ENCODE measurements at places on chromosomes 16 and 17.

- no peak for DNase-seq
Measured at GRCh38 chr16:1917665-1918350, 407 bp downstream of the HS3ST6 start.

DNA sequence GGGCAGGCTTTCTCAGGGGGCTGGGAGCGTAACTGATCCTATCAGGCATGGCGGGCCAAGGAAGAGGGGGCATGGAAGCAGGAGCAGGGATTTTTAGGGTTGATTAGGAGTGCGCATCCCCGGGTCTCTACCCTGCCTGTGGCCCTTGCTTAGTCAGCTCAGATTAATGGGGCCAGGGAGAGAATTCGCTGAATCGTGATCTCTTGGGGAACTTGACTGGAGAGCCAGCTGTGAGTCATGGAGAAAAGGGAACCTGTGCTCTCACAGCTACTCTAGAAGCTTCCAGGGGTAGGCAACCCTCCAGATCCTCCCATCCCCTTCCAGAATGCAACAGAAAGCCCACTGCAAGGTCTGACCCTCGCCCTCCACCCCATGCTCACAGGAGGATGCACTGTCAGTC is 3.6 kb downstream of the FOXN1 start:
- no peak for DNase-seq

DNA sequence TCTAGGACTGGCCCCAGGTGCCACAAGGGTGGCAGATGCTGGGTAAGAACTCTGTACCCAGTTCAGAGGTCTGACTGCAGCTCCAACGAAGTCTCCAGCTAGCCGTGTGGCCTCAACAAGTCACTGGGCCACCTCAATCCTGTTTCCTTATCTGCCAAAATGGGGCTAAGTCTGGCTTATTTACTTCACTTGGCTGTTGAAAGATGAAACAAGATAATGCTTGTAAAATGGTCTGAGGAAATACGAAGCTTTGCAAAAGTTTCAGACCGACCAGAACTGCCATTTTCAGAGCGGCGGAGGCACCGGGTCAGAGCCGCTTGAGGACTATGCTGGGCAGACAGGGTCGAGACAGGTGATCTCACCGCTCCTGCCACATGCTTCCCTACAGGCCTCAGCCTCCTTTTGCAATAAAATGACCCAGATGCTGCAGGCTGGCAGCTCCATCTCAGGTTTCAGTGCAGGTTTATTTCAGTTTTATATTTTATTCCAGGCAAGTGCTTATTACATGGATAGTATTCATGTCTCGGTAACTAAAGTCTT is 17.2 kb downstream of the MNT start:
- no peak for DNase-seq

DNA sequence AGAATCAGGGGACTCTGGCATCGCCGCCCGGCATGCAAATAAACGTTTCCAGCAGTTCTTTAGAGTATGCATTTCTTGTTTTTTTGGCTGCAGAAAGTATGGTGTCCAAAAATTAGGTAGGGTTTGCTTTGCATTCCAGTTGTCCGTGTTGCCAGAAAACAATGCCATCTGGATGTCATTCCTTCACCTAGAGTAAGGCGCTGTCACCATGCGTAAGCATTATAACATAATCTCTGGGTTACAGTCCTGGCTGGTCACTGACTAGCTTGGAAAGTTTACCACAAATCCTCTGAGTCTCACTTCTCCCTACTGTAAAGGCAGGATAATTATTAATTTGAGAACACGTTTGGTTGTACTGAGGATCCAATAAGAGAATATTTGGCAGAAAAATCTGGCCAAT is 457.7 kb downstream of the XYLT1 start:
- no peak for DNase-seq

DNA sequence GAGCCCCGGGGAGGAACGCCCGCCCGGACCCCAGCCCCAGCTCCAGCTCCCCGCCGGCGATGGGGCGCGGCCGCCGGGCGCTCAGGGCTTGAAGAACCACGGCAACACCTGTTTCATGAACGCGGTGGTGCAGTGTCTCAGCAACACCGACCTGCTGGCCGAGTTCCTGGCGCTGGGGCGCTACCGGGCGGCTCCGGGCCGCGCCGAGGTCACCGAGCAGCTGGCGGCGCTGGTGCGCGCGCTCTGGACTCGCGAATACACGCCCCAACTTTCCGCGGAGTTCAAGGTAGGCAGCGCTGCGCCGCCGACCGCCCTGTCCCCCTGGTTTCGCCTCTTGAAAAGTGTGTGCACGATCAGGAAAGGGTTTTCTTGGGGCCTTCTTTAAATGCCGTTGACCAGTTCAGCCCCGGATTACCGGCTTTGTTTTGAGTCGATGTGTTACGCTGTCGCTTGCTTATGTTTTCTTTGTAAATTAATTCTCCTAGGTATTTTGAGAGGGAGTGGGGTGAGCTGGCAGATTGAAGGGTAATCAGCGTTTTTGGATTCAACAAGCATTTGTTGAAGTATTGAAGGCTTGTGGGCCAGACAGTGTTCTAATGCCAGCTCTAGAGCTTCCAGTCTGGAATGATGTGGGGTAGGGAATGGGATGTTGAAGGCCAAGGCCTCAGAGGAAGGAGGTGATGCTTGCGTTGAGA is 681 bp downstream of the USP43 start:
- DNase-seq, result no peak

DNA sequence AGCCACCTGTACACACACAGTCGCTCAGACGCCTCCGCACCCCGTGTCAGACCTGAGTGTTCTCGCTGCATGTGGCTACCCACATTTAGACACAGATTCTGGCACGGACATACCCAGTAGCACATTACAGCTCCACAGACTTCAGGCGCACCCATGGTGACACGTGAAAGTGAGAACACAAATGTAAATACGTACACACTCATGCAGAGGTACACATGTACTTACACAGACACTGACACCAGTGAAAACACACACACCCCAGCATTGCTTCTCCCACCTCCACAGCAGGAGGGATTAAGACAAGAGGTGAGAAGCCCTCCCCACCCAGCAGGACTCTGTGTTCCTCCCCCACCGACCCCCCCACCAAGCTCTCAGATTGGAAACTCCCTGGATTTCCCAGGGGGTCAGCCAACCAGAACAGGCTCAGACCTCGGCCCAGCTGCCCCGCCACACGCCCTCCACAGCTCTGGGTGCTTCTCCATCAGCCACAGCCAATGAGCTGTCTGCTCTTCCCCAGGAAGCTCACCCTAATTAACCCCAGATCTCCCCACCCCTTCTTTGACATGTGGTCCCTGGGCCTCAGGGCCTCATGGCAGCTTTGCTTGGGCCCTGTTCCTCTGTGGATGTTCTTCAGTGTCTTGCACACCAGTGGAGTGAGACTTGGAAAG is 5.3 kb upstream of the FOXN1 start:
- DNase-seq, result no peak

- DNase-seq, result no peak
Measured at GRCh38 chr17:75872434-75873351, 5.7 kb downstream of the TRIM47 start.

- no peak for DNase-seq
Measured at GRCh38 chr17:41176744-41177387, 1.2 kb downstream of the KRTAP4-2 start.

DNA sequence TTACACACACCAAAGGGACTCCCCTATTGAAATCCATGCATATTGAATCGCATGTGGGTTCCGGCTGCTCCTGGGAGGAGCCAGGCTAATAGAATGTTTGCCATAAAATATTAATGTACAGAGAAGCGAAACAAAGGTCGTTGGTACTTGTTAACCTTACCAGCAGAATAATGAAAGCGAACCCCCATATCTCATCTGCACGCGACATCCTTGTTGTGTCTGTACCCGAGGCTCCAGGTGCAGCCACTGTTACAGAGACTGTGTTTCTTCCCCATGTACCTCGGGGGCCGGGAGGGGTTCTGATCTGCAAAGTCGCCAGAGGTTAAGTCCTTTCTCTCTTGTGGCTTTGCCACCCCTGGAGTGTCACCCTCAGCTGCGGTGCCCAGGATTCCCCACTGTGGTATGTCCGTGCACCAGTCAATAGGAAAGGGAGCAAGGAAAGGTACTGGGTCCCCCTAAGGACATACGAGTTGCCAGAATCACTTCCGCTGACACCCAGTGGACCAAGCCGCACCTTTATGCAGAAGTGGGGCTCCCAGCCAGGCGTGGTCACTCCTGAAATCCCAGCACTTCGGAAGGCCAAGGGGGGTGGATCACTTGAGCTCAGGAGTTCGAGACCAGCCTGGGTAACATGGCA is 2.2 kb downstream of the GAA start:
- DNase-seq, result no peak

GRCh38 chr16:52581530-52581929 is 34.6 kb upstream of the TOX3 start:
- DNase-seq, result no peak

DNA sequence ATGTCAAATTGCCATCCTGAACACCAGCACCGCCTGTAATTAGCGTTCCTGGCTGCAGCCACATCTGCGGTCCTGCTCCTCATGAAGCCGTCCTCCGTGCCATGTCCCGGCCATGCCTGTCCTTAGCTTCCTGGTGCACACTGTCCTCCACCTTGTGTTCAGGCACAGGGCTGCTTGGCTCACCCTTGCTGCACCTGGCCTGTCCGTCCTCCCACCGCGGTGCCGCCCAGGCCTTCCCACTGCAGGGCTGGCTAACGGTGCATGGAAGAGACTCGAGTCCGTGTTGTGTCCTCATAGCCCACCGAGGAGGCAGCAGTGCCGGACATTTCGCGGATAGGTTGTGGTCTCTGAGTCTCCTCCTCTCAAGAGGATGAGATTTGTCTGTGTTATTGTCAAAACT is 20.4 kb downstream of the DUSP14 start:
- DNase-seq, result no peak

DNA sequence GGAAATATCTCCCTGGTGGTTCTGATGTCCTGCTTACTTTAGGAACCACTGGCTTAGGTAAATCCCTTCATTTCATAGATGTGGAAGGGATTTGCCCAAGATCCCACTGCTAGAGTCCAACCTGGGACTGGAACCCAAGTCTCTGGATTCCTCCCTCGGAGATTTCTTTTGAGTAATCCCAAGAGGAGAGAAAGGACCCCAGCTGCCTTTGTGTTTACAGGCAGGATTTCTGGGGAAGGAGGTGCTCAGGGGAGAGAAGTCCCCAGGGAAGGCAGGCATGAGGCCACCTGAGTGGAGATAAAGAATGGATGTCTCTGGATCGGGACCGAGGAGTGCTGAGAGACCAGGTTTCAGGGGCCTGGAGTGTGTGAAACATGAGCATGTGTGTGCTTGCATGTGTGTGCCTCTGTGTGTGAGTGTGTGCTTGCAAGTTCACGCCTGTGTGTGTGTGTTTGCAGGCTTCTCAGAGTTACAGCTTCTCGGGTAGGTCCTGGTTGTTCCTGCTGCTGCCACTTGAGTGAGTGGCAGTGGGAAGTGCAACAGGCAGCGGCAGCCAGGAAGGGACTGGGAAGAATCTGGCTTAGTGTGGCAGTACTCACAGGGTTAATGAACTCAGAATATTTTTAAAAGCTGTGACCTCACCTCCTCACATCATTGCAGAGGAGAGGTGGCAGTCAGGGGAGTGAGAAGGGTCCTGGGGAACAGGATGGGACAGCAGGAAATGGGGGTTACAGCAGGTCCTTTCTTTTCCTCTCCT is 2.2 kb downstream of the KCNH6 start:
- no peak for DNase-seq

- no peak for DNase-seq
Measured at GRCh38 chr16:80300876-80301275, 239.9 kb upstream of the DYNLRB2 start.

- DNase-seq, result no peak
Measured at GRCh38 chr16:58426966-58427365, 34.7 kb downstream of the GINS3 start.

DNA sequence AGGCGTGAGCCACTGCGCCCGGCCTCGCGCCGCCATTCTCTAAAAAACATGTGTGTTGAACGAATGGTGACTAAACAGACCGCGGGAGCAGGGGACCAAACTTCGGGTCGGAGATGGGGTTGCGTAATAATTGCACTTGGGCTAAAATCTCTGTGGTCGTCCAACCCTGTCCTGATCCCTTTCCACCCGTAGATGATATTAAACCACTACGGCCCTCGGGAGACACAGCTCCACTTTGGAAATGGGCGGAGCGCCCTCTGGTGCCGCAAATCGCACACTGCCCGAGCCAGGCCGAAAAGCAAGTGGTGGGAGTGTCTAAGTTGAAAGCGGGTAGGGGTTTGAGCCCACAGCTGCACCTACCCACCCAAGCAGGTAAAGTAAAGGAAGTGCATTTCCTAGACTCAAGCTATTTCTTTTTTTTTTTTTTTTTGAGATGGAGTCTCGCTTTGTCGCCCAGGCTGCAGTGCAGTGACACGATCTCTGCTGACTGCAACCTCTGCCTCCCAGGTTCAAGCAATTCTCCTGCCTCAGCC is 17.0 kb downstream of the CAVIN1 start:
- DNase-seq, result no peak

DNA sequence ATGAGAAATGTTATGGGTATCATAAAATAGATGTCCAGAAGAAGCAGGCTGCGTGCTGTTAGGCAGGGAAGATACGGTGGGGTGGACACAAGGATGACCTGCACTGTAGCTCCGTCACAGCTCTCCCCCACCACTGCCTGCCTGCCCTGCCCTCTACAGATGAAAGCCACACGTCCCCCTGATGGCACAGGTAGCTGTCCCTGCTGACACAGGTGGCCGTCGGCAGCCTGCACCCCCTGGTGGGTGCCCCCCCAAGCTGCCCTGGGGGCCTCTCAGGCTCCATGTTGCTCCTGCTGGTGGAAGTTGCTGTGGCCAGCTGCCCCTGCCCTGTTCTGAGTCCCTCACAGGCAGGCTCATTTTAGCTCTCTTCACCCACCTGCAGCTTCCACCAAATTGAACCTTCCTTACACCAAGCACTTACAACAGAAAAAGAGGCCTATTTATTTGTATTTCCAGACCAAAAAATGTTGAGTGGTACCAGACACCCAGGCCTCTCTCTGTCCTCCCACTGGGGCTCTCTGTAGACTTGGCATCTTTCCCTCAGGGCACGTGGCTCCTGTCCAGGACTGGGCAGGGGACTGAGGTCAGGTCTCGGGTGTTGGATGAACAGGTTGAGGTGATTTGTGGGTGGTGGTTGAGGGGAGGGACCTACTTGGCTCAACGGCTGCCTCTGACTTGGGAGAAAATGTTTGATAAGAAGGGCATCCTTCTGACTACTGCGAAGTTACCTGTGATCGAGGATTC is 50.1 kb upstream of the CACNG5 start:
- DNase-seq, result no peak

- no peak for DNase-seq
Measured at GRCh38 chr17:38511150-38512108, 83.2 kb downstream of the ARHGAP23 start.
